ENCODE measurements at places on chromosomes 2 and 18.

DNA sequence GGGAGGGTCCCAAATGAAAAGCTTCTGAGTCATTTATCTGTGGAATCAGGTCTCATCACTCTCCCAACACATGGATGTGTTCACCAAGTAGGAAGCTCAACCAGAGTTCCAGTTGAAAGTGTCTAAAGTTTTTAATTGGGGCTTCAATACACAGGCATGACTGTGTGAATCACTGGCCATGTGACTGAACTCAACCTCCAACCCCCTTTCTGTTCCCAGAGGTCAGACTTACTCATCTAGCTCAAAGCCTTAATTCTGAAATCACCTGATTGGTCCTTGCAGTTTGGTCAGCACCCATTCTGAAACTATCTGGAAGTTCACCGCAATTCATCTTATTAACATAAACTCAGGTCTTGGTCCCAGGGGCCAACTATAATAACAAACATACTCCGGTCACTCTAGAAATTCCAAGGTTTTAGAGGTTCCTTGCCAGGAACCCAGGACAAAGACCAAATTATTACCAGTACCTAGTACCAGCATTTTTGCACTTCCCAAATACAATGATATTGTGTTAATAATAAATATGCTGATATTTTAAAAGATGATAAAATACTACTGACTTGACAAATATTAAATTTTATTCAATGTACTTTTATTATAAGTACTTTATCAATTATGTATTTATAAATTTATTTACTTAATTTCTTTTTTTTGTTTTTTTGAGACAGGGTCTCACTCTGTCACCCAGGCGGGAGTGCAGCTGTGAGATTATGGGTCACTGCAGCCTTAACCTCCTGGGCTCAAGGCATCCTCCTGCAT lies 10.7 kb upstream of the RBM45 start:
- DNase-seq = no peak

- no peak for DNase-seq
Observed at GRCh38 chr2:65450810-65451209, 18.4 kb upstream of the SPRED2 start.

GRCh38 chr18:3538456-3538855 lies 88.5 kb downstream of the TGIF1 start:
- no peak for DNase-seq

DNA sequence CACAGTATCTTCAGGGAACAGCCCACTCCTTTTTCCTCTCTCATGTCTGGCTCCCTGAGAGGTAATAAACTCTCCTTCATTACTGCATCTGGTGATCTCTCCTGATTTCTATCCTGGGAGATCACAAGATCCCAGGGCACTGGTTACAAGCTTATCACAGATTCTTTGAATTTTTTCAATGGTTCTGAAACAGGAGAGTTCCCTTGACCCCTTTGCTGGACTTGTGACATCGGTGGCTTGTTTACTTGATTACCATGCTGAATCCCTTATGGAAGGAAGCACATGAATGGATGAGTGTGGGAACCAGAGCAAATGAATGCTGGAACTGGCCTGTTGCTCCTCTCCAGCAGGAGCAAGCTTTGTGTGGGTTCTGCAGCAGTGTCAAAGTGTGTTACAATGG lies 67.2 kb upstream of the HNMT start:
- DNase-seq = no peak

GRCh38 chr2:42249284-42249683 lies 80.1 kb downstream of the EML4 start:
- DNase-seq = no peak
